Stimulated activated CD4-positive, alpha-beta T cell treated with anti-CD3 and anti-CD28 coated beads, Interleukin-12 subunit alpha, Interleukin-12 subunit beta, amount 100 ng/mL, for 48 hours (primary cell): ENCODE measurements at places on chromosomes 2 and 18.

DNA sequence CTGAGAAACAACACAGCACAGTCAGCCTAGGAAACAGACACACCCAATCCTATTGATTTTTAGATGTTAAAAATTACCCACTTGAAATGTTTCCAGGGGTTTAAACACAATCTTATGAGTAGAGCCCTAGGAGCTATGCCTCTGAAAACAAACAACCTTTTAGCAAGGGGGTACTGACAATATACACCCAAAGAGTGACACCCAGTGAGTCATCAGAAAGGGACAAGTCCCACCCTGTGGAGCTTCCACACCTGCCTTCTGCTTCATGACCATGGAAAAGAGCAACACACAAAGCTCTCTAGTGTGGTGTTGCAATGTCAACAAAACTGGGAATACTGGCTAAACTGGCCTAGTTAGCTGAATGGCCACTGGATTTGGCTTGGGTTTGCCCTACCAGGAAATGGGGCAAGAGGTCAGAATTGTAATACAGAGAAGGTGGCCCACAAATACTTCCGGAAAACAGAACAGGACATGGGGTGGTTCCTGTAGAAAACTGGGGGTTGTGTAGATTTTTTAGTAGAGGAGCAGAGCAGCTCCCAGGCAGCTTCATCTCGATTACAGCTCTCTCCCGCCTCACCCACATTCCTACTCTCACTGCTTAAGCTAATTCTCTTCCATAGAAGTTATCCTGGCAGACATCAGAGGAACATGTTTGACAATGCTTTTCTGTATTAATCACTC is 98.2 kb downstream of the GAREM1 start:
- DNase-seq: no peak

- DNase-seq: no peak
These were observed 50.9 kb upstream of the RGPD4 start for GRCh38 chr2:107775791-107776190.

- no peak for DNase-seq
These were observed 97.4 kb downstream of the STK39 start for GRCh38 chr2:168149986-168150385.

DNA sequence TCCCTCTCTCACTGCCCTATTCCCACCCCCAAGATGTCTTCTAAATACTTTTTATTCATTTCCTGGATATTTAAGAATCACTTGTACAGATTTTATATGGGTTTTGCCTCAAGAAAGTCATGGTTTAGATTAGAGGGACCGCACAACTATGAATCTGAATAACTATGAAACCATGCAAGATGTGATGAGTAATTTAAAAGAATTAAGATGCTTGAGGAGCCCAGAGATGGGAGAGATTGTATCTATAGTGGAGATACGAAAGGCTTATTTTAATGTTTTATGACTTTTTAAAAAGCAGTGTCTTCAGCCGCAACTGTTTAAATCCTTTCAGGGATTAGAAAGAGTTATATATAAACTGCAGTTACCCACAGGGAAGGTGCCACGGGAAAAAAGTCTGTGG is 324.1 kb downstream of the LPIN1 start:
- DNase-seq: no peak

- DNase-seq: no peak
These were observed 127.4 kb downstream of the PLCL1 start for GRCh38 chr2:197931661-197932312.

DNA sequence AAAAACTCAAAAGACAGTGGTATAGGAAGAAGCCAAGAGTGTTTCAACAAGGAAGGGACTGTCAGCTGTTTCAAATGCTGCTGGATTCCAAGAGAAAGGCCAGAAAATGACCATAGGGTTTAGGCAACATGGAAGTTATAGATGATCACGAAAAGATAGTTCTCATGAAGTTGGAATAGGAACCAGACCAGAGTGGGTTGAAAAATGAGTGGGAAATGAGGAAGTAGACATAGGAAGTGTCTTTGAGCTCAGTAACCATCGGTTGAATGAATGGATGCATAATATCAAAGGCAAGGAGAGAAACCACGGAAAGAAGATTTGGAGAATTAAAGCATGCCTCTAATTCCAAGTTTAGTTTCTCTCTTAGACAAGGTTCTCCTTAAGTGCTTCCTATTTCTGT is 1.3 kb downstream of the NCAPH start:
- no peak for DNase-seq

DNA sequence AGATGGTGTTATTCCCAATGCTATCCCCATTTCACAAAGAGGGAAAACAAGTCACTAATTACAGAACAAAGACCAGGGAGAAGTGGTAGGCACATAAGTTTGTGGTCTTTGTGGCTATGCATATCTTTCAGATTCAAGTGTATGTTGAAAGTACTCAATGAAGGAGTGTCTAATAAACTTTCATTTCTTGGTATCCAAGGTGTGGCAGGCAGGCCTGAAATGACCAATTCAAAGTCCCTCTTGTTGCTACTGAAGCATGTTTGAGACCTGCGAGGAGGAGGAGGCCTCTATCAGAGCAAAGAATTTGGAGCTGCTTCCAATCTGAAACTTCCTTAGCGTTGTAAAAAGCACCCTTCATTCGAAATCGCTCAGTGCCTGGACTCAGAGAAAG is 60.9 kb upstream of the KLF7 start:
- DNase-seq: no peak

DNA sequence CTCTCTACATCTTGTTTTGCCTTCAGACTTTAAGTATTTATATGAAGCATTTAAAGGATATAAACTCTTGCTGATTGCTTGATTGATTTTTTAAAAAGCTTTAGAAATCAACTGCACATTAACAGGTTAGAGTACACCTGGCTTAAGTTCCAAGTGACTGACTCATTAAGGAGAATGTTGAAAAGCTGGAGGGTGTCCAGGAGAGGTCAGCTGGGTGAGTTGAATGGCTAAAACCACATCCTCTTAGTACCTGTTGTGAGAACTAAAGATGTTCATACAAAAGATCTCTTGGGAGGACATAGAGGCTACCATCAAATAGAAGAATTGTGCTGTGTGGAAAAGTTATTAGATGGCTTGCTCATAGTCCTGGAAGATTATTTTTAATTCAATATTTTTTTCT is 206.8 kb downstream of the TXNL1 start:
- no peak for DNase-seq

DNA sequence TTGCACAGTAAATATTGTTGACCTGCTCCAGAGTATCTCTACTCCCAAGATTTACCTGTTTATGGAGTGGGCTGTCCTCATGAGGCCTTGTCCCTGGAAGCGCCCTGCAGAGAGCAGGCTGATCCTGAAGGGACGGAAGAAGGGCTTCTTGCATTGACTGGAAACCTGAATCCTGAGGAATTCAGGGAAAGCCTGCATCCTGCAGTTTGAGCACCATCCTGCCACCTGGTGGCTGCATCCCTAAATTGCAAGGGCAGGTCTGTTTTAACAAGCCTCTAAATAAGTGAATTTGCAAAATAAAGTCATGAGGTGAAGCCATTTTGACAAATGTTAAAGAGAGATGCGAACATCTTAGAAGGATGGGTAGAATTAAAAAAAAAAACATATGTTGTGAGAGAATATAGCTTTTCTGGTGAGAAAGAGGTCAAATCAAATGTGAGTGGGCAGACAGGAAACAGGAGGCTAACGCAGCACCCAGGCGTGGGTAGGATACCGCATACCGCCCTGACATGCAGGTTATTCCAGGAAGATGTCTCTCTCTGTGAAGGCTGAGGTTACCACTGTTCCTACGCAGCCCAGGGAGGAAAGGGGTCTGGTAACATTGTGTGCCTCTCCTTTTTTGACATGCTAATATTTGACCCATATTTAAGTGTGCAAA is 754.9 kb downstream of the RNF144A start:
- DNase-seq: peak; percentile 54

DNA sequence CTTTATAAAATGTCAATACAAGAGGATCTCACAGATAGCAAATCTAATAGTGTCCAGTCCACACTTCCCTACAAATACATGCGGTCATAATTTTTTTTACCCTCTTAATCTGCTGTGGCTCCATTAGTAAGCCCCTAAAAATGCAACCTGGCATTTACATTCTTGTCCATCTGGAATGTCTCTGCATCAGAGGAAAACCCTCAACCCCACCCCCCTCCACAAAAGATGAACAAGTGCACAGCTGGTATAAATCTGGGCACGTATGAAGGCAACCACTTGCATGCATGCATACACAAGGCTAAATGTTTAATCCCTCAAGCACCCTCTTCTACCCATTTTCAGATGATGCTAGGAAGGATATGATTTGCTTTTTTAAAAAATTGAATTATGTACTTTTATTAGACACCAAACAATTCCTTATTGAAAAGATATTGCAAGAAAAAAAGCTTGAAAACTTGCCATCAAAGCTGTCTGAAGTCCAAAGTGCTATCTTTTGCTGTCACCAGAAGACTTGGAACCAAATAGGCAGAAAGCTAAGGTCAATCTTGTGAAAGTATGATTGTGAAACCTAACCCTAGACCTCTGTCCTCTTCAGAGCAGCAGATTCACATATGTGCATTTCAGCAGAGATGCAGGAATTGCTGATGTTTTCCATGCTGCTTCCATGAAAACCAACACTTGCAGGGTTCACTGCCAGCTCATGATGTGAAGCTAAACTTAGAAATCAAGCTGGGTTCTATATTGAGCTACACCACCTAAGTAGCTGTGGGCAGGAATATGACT is 39.0 kb downstream of the IRS1 start:
- no peak for DNase-seq

- no peak for DNase-seq
These were observed 20.6 kb downstream of the EHD3 start for GRCh38 chr2:31254237-31255203.

DNA sequence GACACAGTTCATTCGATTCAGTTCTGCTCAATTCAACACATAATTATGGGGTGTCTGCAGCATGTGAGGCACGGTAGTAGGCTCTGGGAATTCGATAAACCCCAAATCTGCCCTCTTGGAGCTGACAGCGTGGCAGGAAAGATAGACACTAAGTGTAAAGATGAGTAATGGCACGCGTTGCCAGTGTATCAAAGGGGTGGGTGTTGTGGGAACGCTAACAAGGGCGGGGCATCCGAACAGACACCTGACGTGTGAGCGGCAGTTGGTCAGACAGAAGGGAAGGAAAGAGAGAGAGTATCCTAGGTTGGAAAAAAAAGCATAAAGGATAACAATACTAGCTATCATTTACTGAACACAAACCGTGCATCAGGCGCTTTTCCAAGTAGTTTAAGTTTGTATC is 125.7 kb upstream of the HAAO start:
- no peak for DNase-seq

- peak; percentile 30 for DNase-seq
These were observed 597 bp downstream of the RNF103 start for GRCh38 chr2:86623043-86623493.

DNA sequence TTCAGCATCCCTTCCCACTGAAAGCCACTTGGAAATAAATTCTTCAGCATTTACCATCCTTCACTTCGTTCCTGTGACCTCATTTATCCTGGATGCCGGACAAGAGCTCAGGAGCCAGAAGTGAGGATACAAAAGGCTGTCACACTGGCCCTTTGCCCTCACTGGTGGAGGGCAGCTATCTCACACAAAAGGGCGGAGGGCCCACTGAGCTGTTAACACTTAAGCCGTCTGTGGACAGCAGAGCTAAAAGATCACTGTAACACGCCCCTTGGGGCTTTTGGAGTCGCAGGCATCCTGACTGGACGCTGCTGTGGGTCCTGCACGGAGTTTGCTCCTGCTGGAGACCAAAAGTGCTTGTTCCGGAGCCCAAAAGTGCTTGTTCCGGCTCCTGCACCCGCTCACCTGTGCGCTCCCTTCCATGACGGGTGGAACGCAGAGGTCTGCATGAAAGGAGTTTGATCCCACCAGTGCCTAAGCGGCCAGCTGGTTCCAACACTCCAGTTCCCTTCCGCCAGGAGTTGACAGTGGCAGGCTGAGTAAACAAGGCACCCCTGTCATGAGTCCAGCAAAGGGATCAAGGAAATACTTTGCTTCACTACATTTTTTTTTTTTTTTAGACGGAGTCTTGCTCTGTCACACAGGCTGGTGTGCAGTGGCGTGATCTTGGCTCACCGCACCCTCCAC is 572.0 kb upstream of the LINC00305 start:
- no peak for DNase-seq

DNA sequence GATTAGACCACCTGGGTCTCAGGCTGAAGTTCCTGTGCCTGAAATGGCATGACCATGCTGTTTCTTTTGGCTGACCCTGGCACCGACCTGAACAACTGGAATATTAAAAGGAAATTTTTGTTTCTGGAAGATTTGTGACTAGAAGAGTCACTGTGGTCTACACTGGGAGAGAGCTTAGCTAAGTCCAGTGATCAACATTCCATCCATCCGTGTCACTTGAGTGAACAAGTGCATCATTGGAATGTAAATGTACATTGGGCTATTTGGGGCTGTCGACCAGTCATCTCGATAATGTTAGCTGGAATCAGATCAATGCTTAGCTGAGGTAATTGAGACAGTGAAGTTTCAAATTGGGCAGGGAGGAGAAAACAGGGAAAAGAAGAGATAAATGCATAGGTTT is 95.4 kb upstream of the CCDC85A start:
- DNase-seq: no peak

GRCh38 chr2:203591642-203592041 is 56.5 kb upstream of the RAPH1 start:
- no peak for DNase-seq

- DNase-seq: no peak
These were observed 117.2 kb upstream of the KLF7 start for GRCh38 chr2:207282916-207283315.

DNA sequence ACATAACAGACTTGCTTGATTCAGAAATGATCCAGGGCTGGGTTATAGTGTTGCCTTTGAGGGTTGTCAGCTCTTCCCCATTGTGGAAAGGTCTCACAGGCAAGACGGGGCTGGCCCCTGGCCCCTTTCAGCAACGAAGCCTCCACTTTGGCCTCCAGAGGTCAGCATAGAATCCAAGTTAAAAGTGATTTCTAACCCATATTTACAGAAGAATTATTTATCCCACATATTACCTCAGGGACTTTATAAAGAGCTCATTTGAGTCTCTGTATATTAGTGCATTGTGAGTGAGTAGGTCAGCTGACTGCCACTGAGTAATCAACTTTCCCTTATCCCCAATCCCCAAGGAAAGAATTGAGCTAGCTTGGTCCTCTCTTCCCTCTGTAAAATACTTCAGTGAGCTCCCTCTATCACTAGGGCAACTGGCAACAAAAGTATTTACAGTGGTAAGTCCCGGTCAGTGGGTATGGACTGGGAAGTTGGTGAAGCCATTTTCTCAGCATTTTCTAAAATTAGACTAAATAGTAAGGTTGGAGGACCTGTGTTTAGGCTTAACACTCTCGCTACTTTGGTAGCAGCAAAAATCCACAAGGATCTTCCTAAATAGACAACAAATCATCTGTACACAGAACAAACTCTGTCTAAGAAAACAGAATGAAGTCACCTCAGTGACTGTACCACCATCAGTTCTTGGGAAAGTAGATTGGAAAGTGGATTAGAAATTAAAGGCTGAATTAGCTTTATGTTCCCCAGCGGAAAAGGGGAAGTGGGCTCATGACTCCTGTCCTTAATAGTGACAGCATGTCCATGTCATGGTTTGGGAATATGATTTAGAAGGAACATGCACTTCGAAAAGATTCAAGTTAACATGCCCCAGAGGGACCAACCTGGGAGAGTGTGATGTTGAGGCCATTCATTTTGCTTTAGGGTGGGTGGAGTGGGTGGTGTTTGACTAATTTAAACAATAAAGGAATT is 171.0 kb upstream of the SIX3 start:
- DNase-seq: no peak
